ENCODE measurements at places on chromosomes 1 and 21.

- DNase-seq = no peak
Observed at GRCh38 chr1:53348486-53349368, 20.9 kb upstream of the LRP8 start.

- no peak for DNase-seq
Observed at GRCh38 chr1:192549937-192550336, 25.6 kb upstream of the RGS1 start.

GRCh38 chr1:160192234-160192633, 1.9 kb downstream of the CASQ1 start:
- DNase-seq = no peak

GRCh38 chr1:33866281-33866680, 2.4 kb downstream of the HMGB4 start:
- DNase-seq = no peak

- no peak for DNase-seq
Observed at GRCh38 chr1:157056269-157056668, 10.7 kb upstream of the ARHGEF11 start.

GRCh38 chr1:85148524-85149250, 52.1 kb downstream of the SYDE2 start:
- DNase-seq = peak; percentile 51

DNA sequence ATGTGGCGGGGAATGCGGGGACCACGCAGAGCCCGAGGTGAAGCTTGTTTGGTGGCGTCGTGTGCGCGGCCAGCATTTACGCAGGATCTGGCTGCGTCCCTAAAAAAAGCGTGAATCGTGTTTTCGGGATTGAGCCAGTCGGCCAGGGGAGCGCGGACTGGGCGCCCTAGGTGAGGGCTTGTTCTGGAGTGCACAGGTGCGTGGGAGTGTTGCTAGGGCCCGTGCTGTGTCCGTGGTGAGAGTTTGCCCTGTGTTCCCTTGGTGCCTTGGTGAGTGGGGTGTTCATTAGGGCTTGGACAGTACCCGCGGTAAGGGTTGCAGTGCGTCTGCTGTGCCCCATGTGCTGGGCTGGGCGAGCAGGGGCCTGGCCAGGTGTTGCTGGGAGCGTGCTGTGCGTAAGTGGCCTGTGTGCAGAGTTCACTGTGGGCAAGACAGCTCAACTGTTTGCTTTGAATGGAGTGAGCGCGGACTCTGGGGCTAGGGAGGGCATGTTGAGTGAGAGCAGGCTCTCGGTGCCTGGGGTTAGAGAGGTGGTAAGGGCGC, 673 bp downstream of the CD46 start:
- DNase-seq = peak; percentile 53

DNA sequence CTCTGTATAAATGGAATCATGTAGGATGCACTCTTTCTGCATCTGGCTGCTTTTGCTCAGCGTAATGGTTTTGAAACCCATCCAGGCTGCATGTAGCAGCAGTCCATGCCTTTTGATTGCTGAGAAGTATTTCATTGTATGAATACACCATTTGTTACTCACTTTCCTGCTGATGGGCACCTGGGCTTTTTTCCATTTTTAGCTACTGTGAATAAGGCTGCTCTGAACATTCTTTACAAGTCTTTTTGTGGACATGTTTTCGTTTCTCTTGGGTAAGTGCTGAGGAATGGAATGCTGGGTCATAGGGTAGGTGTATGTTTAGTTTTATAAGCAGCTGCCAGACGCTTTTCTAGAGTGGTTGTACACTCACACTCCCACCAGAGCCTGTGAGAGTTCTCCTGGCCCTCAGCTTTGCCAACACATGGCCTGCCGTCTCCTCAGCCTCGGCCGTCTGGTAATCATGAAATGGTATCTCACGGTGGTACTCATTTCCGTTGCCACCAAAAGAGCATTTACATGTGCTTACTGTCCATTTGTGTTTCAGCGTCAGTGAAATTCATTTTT, 22.7 kb downstream of the SLX9 start:
- no peak for DNase-seq

- no peak for DNase-seq
Observed at GRCh38 chr1:1060281-1061000, 13.7 kb downstream of the RNF223 start.

DNA sequence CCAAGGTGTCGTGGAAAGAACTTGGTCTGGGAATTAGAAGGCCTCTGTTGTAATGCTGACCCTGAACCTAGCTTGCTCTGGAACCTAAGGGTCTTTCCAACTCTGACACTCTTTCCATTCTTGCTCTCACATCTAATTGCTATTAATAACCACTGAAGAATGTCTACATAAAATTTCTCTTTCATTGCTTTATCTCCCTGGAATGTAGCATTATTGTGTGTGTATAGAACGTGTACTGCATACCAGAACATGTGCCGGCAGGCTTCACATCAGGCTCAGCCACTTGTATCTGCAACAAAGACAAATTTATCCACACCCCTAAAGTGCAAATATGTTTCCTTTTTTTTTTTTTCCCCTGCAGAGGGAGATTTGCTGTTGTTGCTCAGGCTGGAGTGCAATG, 13.9 kb upstream of the LAX1 start:
- DNase-seq = no peak

DNA sequence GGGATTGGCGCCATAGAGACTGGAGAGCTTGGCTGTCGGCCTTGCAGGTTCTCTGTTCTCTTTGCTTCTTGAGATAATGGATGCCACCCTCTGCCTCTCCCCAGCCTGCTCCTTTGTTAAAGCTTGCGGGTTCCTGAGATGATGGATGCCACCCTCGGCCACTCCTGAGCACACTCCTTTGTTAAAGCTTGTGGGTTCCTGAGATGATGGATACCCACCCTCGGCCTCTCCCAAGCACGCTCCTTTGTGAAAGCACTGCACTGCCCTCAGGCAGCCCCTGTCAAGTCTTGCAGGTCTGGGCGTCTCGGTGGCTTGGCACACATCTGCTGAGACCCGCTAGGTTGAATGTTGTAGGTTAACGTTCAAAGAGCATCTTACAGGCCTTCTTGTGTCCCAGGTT, 76.5 kb downstream of the SCCPDH start:
- no peak for DNase-seq

DNA sequence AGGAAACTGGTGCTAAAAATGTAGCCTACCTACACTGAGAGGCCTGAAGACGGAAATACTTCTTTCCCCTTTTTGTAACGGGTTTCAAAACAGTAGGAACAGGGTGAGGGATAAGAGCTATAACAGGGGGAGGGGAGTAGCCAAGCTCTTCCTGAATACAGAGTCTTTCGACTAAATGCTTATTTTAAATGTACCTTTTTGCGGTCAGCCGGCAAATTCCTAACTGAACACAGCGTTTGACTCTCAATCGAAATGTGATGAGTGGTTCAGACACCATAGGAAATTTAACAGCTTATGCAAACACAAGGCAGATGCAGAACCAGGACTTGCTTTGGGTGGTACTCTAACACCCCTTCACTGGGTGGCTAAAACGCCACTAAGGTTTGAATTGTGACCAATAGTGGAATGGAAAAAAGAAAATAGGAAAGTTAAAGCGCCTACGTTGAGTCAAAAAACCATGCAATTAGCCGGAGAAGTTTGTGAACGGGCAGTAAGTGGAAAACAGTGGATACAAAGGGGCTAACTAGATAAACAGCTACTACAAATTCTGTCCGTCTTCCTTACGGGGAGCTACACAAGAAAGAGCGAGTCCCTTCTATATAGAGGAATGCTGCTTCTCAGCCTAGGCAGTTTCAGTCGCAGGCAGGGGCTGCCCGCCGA, 1.7 kb downstream of the EGLN1 start:
- peak; percentile 34 for DNase-seq

DNA sequence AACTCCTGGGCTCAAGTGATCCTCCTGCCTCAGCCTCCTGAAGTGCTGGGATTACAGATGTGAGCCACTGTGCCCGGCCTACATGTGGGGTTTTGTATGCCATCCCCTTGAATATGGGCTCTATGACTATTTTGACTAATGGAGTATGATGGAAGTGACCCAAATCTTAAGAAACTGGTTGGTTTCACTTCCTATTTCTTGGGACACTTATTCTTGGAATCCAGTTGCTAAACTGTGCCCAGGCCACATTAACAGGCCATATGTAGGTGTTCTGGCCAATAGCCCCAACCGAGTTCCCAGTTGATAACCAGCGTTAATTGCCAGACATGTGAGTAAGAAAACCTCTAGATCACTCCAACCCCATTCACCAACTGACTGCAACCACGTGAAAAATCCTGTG, 36.3 kb upstream of the CLIC4 start:
- DNase-seq = no peak

DNA sequence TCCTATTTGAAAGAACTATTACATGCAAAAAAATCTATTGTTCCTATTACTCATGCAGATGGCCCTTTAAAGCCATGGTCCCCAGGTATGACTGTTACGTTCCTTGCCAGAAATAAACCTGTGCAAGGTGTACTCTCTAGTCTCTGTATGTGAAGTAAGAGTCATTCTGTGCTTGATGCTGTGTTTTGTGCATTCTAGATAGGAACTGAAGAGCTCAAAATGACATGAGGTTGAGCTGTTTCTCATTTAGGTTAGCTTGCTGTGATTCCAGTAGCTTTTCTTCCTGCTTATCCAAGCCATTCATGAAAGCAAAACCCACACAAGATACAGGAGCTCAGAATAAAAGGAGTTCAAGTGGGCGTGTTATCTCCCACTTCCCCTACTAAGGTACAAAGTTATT, 64.3 kb upstream of the ZNF326 start:
- no peak for DNase-seq

DNA sequence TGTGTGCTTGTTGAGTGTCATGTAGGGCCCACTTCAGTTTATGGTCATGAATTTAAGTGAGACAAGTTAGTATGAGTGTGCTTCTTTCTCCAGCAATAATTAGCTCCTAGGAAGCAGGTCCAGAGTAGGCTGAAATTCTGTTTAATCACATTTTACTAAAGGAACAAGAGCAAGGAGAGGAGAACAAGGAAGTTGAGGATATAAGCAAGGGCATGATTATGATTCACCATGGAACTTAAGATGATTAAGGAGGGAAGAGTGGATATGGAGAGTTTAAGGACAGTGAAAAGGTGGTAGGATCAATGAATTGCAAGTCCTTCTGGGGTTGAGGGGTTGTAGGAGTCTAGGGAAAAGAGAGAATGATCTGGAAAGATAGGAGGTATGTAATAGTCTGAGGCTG, 3.1 kb upstream of the DIPK1A start:
- no peak for DNase-seq

DNA sequence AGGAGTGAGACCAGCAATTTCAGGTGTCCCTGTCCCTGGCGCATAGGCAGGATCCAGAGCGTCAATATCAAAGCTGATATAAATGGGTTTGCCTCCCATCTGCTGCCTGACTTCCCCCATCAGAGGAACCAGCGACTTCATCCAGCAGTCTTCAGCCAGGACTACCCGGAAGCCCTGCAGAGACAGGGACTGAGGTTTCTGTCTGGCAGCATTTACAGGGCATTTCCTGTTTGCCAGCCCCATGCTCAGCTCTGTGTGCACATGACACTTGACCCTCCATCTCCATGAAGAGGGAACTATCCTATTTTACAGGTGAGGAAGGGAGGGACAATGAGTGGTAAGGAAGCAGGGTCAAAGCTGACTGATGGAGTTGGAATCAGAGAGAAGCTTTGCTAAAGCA, 7.2 kb downstream of the AGMAT start:
- peak; percentile 41 for DNase-seq

DNA sequence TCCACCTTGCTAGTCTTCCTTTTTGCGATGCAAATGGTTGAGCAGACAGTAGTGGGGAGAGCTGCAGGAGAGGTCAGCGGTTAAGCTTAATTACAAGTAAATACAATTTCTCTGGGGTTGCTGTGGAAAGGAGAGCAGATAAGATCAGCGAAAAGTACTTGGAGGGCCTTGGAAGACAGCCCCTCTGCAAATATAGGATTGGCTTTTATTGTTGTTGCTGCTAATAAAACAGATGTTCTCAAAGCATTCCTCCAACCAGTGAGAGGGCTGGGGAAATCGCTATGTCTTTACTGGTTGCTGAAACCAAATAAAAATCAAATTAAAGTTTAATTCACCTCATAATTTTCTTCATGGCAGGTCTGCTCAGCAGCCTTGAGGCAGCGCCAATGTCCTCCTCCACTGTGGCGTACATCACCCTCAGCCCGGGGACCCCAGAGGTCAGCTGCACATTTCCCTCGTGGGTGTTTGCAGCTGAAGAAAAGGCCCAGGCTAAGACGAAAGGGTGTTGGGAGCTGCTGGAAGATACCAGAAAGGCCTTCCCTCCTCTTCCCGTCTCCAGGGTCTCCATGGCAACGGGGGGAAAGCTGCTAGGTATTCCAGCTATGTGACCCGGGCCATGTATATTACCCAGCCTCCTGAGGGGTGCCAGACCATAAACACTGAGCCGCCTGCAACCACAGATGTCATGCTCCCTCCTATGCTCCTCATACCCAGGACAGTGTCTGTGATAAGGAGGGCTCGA, 54.6 kb upstream of the POU2F1 start:
- no peak for DNase-seq

DNA sequence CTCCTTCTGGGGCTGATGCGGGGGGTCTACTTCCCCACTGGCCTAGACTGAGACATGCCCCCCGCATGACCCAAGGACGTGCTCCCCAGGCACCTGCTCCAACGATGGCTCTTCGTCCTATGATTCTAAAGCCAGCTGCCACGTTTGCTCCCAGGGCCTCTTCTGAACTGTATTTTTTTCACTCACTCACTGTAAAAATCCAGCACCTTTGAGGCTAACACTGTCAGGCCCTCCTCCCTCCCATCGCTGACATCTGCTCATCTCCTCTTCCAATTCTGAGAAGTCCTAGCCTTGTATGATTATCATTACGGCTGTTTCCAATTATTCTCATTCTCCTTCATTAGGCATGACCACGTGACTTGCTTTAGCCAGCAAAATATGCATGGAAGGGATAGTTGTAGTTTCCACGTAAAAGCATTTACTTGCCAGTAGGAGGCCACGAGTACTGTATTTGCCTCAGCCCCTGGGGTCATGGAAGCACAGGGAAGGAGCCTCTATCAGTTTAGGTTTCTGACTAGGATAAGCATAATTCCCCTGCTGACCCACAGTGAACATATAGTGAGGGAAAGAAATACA, 19.1 kb upstream of the EDN2 start:
- no peak for DNase-seq

DNA sequence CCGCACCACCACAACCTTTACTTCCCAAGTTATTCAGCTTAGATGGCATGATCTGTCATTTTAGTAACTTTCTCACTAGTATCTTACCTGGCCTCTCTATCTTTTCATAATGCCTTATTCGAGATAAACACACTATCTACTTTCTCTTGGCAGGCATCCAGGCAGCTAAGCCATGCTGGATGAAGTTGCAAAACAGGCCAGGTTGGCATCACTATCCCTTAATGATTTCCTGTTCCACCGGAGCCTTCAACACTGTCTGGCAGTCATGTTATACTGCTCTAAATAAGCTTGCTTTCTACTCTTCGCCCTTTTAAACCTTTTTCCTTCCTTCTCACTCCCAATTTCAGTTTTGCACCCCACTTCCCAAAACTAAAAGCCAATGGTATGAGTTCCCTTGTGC, 12.0 kb upstream of the KCNH1 start:
- DNase-seq = no peak

- peak; percentile 75 for DNase-seq
Observed at GRCh38 chr1:151945725-151946722, 36.7 kb upstream of the THEM4 start.

DNA sequence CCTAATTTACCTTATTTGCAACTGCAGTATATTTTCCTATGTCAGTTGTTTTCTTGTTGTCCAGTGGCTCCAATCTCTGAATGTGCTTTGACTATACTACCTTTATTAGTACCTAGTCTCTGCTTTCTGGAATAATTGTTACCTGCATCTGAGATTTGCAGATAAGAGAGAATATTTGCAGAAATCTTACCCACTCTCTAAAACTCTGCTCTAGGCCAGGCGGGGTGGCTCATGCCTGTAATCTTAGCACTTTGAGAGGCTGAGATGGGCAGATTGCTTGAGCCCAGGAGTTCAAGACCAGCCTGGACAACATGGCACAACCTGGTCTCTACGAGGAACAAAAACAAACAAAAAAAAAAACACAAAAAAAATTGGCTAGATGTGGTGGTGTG, 2.0 kb upstream of the SYDE2 start:
- DNase-seq = no peak

Measured in activated naive CD4-positive, alpha-beta T cell treated with anti-CD3 and anti-CD28 coated beads for 36 hours (primary cell).